ENCODE measurements at places on chromosomes 11 and 22.

GRCh38 chr11:120013325-120014250 is 124.3 kb downstream of the TRIM29 start:
- no peak for DNase-seq

- no peak for DNase-seq
Measured at GRCh38 chr11:27701355-27702105, 1.3 kb upstream of the BDNF start.

DNA sequence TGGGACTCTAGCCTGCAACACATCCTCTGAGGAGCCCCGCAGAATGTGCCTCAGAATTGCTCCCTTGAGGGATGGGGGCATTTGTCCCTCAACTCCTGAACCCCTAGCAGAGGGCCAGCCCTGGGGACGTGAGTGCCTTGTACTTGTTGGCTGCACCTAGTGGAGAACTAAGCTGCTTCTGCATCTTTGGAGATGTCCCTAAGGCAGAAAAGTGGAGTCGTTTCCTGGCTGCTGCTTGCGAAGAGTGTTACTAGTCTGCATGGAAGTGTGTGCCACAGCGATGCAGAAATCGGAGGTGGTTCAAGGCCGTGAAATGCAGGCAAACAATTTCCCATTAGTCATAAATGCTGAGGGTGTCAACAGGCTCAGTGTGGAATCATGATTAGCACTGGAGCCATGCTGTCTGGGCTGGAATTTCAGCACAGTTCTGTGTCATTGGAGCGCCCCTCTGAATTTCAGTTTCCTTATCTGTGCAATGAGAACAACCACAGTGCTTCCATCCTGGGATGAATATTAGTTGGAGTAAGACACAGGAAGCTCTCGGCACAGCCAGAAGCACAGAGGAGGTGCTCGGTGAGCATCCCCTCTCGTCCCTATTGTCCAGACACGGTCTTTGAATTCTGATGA is 56.5 kb downstream of the MIAT start:
- no peak for DNase-seq

DNA sequence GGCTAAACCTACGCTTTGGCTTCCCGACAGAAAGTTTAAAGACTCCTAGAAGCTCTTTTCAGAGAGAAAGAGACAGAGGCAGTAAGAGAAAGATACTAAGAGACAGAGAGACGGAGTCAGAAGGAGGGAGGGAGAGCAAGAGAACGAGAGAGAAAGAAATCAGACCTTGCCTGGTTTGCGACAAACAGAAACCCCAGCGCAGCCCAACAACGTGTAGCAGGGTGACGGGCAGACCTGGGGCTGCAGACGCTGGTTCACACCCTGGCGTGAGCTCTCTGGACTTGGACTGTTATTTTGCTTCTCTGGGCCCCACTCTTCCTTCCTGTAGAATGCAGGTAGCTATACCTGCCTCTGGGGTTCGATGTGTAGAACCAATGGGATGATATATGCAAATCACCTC is 244.4 kb upstream of the SYN3 start:
- no peak for DNase-seq

- DNase-seq, result no peak
Measured at GRCh38 chr11:102831489-102832440, 11.6 kb downstream of the MMP3 start.

All from activated naive CD4-positive, alpha-beta T cell treated with Interleukin-2 at 50 U/mL for 16 hours (primary cell).